HCT116 (cell line): ENCODE measurements at places on chromosomes 13 and 19. TPM values are rescaled to one million over a fixed set of nuclear protein-coding genes. Genes with fewer than 3 reads are reported as not detected.

C13orf46 gene
- total RNA-seq, result 0.93 TPM

GRCh38 chr13:50713523-50714248 lies 129.8 kb downstream of the DLEU7 start:
- H3K4me3 ChIP-seq, result no peak overlapping the region
- H3K4me1 ChIP-seq, result no peaks in the 10 kb centered on the region
- DNase-seq, result no peak
- no peaks in the 10 kb centered on the region for H3K27me3 ChIP-seq

- no peak overlapping the region for H3K4me3 ChIP-seq
- no peak for DNase-seq
- H3K4me1 ChIP-seq, result no peaks in the 10 kb centered on the region
- H3K36me3 ChIP-seq, result no peaks in the 10 kb centered on the region
- H3K27ac ChIP-seq, result no peak overlapping the region
These were observed 100.6 kb downstream of the TNFRSF19 start for GRCh38 chr13:23670793-23671192.

NKPD1 gene
- total RNA-seq, result 0.64 TPM

DNA sequence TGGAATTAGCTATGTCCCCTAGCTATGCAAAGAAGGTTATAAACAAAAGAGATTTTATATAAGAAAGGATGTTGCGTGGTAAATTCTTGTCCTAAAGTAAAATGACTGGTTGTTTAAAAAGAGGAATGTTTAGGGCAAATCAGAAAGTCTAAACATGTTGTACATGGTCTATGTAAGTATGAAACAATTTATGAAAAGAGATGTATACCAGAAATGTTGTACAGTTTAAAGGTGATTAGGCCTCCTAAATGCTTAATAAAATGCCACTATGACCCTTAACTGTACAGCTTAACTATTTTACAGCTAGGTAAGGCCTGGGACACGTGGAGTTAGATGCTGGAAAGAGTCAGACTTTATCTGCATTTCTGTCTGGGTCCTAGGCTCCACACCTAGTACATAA lies 775.9 kb upstream of the KLHL1 start:
- no peak overlapping the region for H3K27ac ChIP-seq
- H3K4me1 ChIP-seq, result no peaks in the 10 kb centered on the region
- H3K27me3 ChIP-seq, result no peaks in the 10 kb centered on the region
- H3K36me3 ChIP-seq, result no peaks in the 10 kb centered on the region

FCAR gene
- total RNA-seq, result not detected

- H3K4me3 ChIP-seq, result no peak overlapping the region
- 0 out of 2 replicates have a peak, but pooled peaks cover 7% of the 10 kb centered on the region for H3K27me3 ChIP-seq
- no peaks in the 10 kb centered on the region for H3K4me1 ChIP-seq
- DNase-seq, result no peak
- H3K36me3 ChIP-seq, result no peaks in the 10 kb centered on the region
These were observed 297.3 kb downstream of the ZNF536 start for GRCh38 chr19:30669329-30670010.

- H3K4me1 ChIP-seq, result peaks cover 65% of the 10 kb centered on the region
- H3K4me3 ChIP-seq, result no peak overlapping the region
- H3K36me3 ChIP-seq, result peaks cover 11% of the 10 kb centered on the region; the same call in 1 of the 2 replicates
- no peak overlapping the region for H3K27ac ChIP-seq
- no peaks in the 10 kb centered on the region for H3K27me3 ChIP-seq
- no peak for DNase-seq
These were observed 2.7 kb upstream of the REXO1 start for GRCh38 chr19:1850809-1851653.

DNA sequence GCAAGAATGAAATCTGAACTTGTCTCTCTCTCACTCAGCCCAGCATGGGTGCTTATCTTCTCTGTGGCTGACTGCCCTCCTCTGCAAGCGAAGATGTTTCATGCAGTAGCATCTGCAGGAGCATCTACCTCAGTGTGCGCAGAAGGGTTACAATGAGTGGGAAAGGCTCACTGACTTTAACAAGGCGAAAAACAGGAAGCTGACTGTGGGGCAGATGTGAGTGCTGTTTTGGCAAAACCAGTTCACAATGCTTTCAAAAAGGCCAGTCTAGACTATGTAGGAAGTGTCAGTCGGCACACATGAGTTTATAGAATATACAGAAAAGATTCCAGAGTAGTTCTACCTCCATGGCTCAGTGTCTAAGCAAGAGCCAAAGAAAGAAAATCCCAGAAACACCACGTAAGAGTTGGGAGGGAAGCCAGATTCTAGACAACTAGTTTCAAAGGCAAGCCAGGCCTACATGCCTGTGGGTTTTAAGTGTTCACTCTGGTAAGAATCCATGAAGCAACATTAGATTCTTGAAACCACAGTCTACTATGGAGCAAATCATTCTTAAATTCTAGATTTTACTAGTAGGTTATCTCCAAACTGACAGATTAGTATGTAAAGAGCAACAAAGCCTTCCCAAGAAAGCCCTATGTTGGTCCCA lies 124.5 kb downstream of the ABCC4 start:
- no peak overlapping the region for H3K4me3 ChIP-seq
- no peak for DNase-seq
- H3K36me3 ChIP-seq, result peaks cover 8% of the 10 kb centered on the region; the same call in 1 of the 2 replicates
- H3K27me3 ChIP-seq, result no peaks in the 10 kb centered on the region
- no peak overlapping the region for H3K27ac ChIP-seq

- peaks cover 42% of the 10 kb centered on the region for H3K36me3 ChIP-seq
- H3K27ac ChIP-seq, result peak overlapping the region; percentile 98
- no peak for DNase-seq
These were observed 488 bp upstream of the EEF2 start for GRCh38 chr19:3985643-3986259.

DNA sequence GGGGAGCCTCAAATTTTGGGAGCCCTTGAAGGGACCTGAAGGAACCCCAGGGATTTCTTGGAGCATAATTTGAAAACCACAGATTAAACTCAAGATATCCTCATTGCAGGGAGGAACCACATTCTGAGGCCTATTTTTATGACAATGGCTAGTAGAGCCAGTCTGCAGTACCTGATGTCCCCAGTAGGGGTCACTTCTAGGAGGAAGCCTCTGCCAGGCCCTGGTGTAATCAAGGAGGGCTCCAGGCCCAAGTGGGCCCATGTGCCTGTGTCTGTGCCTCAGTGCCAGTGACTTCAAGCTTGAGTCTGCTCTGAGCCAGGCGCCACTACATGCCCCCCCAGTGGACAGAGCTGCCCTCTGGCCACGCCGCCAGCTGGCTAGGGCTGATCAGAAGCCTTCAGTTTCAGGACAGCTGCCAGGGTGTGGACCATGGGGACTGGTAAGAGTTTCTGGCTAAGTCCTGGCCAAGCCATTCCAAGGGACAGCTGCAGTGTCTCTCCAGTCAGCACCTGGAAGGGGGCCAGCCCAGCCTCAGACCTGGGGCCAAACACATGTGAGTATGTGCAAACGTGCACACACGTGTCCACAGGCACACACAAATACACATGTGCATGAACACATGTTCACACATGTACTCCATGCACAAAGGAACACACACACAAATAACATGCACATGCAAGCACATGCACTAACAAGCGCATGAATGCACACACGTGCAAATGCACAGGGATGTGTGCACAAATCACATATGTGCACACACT lies 20.5 kb upstream of the SLC7A10 start:
- H3K27me3 ChIP-seq, result no peaks in the 10 kb centered on the region
- DNase-seq, result no peak
- no peaks in the 10 kb centered on the region for H3K36me3 ChIP-seq
- H3K4me1 ChIP-seq, result peaks cover 10% of the 10 kb centered on the region; the same call in 1 of the 2 replicates
- H3K4me3 ChIP-seq, result no peak overlapping the region
- H3K27ac ChIP-seq, result no peak overlapping the region

ZNF569 gene
- not detected for total RNA-seq

GRCh38 chr19:35714601-35715354 lies 3.0 kb upstream of the KMT2B start:
- no peaks in the 10 kb centered on the region for H3K27me3 ChIP-seq
- DNase-seq, result no peak

DNA sequence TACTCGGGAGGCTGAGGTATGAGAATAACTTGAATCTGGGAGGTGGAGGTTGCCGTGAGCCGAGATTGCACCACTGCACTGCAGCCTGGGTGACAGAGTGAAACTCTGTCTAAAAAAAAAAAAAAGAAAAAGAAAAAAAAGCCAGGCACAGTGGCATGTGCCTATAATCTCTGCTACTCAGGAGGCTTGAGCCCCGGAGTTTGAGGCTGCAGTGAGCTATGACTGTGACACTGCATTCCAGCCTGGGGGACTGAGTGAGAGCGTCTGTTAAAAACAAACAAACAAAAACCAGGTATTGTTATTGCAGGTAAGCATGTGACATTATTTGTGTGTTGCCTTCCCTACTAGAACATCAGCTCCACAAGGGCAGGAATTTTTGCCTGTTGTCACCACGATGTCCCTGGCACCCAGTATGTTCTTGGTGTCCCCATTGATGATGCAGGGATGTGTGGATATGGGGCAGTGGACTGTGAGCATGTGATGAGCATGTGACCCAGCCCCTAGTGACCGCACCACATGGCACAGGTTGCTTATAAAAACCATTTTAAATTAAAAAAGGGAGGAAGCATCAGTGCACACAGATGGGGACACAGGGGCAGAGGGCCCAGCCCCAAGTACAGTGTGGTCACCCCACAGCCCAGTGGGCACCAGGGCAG lies 1.6 kb upstream of the KANK2 start:
- H3K36me3 ChIP-seq, result peaks cover 3% of the 10 kb centered on the region; the same call in 1 of the 2 replicates
- peak overlapping the region; percentile 81; the same call in 1 of the 2 replicates for H3K27ac ChIP-seq
- H3K27me3 ChIP-seq, result no peaks in the 10 kb centered on the region
- DNase-seq, result no peak
- H3K4me3 ChIP-seq, result no peak overlapping the region

DNA sequence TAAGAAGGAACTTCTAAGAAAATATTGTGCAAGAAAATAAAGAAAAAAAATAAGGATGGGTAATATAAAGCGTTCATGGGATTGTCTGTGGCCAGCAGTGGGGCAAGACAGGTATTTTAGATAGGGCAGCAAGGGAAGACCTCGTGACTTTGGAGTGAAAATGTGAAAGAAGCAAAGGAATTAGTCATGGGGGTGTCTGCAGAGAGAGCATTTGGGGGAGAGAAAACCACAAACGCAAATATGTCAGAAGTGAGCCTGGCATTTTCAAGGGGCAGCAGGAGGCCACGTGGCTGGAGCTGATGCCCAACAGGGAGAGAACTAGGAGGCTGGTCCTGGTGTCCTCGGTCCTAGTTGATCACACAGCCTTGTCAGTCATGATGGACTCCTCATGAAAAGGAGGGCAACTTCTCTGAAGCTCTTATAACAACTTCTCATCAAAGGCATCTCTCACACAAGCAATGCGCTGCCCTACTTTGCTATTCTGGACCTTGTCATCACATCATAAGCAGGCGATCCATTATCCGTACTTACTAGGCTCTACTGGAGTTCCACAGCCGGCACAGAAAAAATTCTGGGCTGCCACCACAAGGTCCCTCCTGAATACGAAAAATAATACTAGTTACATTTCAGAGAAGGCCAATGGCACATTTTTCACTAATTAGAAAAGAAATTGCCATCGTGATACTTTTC lies 31.0 kb downstream of the RUBCNL start:
- no peaks in the 10 kb centered on the region for H3K27me3 ChIP-seq
- H3K4me1 ChIP-seq, result peaks cover 14% of the 10 kb centered on the region
- no peak for DNase-seq
- no peak overlapping the region for H3K27ac ChIP-seq
- no peak overlapping the region for H3K4me3 ChIP-seq

GRCh38 chr19:28864024-28864503 lies 348.9 kb downstream of the UQCRFS1 start:
- H3K36me3 ChIP-seq, result no peaks in the 10 kb centered on the region
- no peak for DNase-seq
- H3K27me3 ChIP-seq, result no peaks in the 10 kb centered on the region
- H3K4me1 ChIP-seq, result no peaks in the 10 kb centered on the region

- H3K36me3 ChIP-seq, result no peaks in the 10 kb centered on the region
- H3K27ac ChIP-seq, result no peak overlapping the region
- no peaks in the 10 kb centered on the region for H3K4me1 ChIP-seq
- peaks cover 30% of the 10 kb centered on the region for H3K27me3 ChIP-seq
- DNase-seq, result no peak
- no peak overlapping the region for H3K4me3 ChIP-seq
These were observed 927 bp downstream of the COL4A2 start for GRCh38 chr13:110307767-110308655.

GRCh38 chr13:92677571-92677970 lies 549.0 kb upstream of the GPC6 start:
- no peak for DNase-seq
- H3K4me3 ChIP-seq, result no peak overlapping the region
- H3K27me3 ChIP-seq, result no peaks in the 10 kb centered on the region
- no peaks in the 10 kb centered on the region for H3K36me3 ChIP-seq
- no peaks in the 10 kb centered on the region for H3K4me1 ChIP-seq

DNA sequence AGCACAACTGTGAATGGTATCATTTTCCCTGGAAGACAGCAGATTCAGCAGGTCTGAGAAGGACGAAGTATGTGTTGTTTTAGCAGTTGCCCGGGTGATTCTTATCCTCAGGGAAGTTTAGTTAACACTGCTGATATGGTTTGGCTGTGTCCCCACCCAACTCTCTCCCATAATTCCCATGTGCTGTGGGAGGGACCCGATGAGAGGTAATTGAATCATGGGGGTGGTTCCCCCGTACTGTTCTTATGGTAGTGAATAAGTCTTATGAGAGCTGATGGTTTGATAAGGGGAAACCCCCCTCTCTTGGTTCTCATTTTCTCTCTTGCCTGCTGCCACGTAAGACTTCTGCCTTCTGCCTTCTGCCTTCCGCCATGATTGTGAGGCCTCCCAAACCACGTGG lies 81.0 kb upstream of the UBAC2 start:
- H3K27me3 ChIP-seq, result no peaks in the 10 kb centered on the region
- H3K4me1 ChIP-seq, result peaks cover 4% of the 10 kb centered on the region
- DNase-seq, result no peak
- H3K4me3 ChIP-seq, result no peak overlapping the region

- no peaks in the 10 kb centered on the region for H3K4me1 ChIP-seq
- no peaks in the 10 kb centered on the region for H3K36me3 ChIP-seq
- DNase-seq, result no peak
- no peaks in the 10 kb centered on the region for H3K27me3 ChIP-seq
These were observed 43.6 kb upstream of the MTIF3 start for GRCh38 chr13:27493981-27494380.

GRCh38 chr13:97302611-97303010 lies 80.5 kb downstream of the MBNL2 start:
- peaks cover 33% of the 10 kb centered on the region for H3K4me1 ChIP-seq
- no peaks in the 10 kb centered on the region for H3K36me3 ChIP-seq
- no peaks in the 10 kb centered on the region for H3K27me3 ChIP-seq
- H3K4me3 ChIP-seq, result no peak overlapping the region
- H3K27ac ChIP-seq, result no peak overlapping the region

LGALS7B gene
- 2.4 TPM for total RNA-seq

DNA sequence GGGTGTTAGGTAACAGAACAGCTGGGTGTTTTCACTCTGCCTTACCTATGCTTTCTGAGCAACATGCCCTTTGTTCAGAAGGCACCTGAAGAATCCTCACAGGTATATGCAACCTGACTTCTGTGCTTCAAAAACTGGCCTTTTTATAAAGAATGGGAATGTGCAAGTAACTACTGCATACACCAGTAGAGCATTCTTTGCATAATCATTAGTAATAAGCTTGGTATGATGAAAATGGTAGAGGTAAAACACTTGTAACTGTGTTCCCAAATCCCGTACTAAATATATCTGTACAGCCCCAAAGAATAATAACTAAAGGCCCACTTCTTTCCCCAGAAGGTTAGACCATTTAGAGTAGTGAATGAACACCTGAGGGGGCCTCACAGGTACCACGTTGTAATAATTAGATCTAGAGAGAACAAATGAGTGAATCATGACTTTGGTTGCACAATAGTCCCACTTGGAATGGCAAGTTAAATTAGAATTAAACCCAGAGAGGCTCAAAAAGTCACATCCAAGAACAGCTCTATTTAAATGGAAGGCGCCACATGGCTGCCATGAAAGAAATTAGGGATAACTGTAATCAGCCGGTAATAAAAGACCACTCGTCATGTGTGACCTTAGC lies 413.9 kb downstream of the KLF12 start:
- no peak overlapping the region for H3K4me3 ChIP-seq
- no peaks in the 10 kb centered on the region for H3K36me3 ChIP-seq
- H3K27ac ChIP-seq, result no peak overlapping the region
- H3K4me1 ChIP-seq, result no peaks in the 10 kb centered on the region
- no peaks in the 10 kb centered on the region for H3K27me3 ChIP-seq

C13orf42 gene
- not detected for total RNA-seq
